ENCODE measurements at places on chromosomes 16 and 17.

- no peak for DNase-seq
These were observed 312.2 kb upstream of the MAF start for GRCh38 chr16:79912592-79913310.

GRCh38 chr17:28369684-28370034 is 448 bp downstream of the VTN start:
- no peak for DNase-seq

GRCh38 chr16:50165473-50165872 is 12.4 kb downstream of the TENT4B start:
- DNase-seq: no peak

- no peak for DNase-seq
These were observed 168.4 kb upstream of the WSCD1 start for GRCh38 chr17:5901731-5902130.

DNA sequence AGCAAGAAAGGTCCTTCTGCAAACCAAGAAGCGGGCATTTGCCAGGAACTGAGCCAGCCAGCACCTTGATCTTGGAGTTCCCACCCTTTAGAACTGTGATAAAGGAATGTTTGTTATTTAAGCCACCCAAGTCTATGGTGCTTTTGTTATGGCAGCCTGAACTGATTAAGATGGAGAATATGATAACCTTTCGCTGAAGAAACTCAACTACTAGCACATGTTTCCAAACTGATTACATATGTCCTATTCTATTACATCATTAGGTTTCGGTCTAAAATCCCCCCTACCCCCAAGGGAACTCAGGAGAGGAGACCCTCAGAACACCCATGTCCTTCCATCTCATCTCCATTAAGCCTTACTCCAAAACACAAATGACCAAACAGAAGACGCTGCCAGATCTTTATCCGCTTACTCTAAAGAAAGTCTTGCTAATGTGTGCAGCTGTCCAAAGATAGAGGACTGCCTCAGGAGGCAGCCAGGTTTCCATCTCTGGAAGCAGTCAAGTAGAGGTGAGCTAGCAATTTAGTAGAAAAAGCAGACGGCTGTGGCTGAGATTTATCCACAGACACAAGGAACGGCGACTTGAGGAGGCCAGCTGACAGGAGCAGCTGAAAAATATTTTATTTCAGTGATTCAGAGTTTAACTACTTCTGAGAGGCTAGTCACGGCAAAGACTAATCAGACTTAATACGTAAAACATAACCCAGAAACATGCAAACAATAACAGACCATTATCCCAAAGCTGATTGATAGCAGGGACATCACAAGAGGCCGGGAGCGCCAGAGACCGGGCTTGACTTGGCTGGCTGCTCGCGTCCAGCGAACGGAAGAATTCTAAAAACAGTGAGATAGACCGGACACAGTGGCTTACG is 611.4 kb upstream of the CDH5 start:
- no peak for DNase-seq

DNA sequence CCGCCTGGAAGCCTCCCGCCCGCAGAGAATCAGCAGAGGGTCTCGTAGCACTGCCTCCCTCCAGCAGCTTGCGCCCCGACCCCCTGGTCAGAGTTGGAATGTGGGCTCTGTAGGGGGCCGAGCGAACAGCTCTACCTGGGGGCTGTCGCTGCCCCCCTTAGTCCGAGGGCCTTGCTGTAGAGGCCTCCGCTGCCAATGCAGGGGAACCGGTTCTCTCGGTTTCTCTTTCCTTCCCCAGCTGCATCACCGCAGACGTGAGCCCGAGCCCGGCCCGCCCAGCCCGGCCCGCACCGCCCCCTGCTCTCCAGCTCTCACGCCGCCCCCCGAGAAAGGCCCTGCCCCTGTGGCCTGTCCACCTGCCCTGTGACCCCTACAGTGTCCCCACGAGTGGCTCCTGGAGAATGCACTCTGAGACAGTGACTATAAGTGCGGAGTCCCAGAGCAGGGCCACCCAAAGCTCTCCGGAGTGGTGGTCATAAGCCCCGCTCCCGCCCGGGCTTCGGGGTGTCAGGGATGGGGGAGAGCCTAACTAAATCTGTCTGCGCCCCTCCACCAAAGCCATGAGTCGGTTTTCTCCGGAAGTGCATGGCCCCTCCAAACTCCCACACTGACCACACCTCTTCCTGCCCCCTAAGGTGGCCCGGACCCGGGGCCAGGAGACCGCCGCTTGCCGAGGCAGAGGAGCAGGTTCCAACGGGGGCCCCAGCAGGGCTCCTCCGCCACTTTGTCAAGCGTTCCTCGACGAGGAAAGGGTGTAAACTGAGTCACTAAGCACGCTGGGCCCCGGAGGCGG is 1.7 kb downstream of the ARHGAP27 start:
- no peak for DNase-seq

GRCh38 chr17:61647047-61647446 is 56.0 kb upstream of the NACA2 start:
- DNase-seq: no peak

- no peak for DNase-seq
These were observed 454.8 kb upstream of the CDH11 start for GRCh38 chr16:65576631-65577030.
